ENCODE measurements at places on chromosomes 12 and 14. TPM values are rescaled to one million over a fixed set of nuclear protein-coding genes. Genes with fewer than 3 reads are reported as not detected.

GRCh38 chr12:109654357-109654756, 59.3 kb upstream of the FAM222A start:
- no peak overlapping the region for H3K4me3 ChIP-seq
- DNase-seq, result no peak
- no peaks in the 10 kb centered on the region for H3K4me1 ChIP-seq
- H3K27ac ChIP-seq, result no peak overlapping the region
- H3K27me3 ChIP-seq, result no peaks in the 10 kb centered on the region
- no peaks in the 10 kb centered on the region for H3K36me3 ChIP-seq

DNA sequence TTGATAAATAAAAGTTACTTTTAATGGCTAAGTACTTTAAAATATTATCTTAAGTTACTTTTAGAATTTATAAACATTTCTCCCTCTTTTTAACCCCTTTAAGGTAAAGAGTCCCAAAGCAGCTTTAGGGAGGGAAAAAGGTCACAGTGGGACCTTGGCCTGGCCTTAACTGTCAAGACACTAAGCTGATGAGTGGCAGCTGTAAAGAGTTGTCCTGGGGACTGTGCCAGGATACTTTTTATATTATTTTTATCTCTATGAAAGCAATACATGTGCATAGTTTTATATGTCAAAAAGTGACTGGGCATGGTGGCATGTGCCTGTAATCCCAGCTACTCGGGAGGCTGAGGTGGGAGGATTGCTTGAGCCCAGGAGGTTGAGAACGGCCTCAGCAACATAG, 94.2 kb upstream of the RESF1 start:
- no peak overlapping the region for H3K4me3 ChIP-seq
- H3K27ac ChIP-seq, result no peak overlapping the region
- no peaks in the 10 kb centered on the region for H3K4me1 ChIP-seq

Gene PRH2
- not detected for total RNA-seq

Gene TGM1
- 0.52 TPM for total RNA-seq
